ENCODE measurements at places on chromosomes 12 and 14.
A peak's percentile ranks its signal among the peaks of the same experiment; 100 is the strongest.

DNA sequence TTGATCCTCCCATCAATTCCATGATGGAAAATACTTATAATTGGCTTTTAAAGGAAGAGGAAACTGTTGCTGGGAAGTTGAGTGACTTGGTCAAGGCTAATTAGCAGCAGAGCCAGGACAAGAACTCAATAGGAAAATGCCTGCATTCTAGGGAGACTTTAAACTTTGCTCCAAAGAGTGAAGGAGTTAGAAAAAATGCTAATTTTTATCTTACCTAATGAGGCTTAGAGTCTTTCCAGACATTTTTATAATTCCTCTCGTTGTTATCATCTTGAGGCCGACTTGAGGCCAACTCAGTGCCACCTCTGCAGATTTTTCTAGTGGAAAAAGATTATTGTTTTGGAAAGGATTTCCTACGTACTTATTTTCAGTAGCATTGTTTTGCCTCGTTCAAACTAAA, 344.6 kb downstream of the ETNK1 start:
- DNase-seq, result no peak

DNA sequence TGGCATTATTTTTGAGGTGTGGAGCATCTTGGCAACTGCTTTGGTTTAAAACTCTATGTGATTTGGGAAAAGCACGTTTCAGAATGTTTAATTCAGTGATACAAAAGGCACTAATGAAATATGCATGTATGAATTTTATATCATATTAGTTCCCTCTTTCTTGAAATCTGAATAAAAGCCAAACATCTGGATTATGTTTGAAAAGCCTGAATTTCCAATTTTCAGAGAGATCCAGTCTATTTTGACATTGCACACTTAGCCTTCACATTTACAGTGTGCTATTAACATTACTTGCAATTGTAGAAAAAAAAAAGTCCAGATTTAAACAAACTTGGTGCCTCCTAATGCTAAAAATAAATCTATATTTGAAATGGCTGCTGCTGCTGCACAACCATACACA, 219.1 kb upstream of the NPAS3 start:
- DNase-seq, result no peak

GRCh38 chr12:55688716-55689655, 18.7 kb downstream of the ITGA7 start:
- DNase-seq, result no peak

DNA sequence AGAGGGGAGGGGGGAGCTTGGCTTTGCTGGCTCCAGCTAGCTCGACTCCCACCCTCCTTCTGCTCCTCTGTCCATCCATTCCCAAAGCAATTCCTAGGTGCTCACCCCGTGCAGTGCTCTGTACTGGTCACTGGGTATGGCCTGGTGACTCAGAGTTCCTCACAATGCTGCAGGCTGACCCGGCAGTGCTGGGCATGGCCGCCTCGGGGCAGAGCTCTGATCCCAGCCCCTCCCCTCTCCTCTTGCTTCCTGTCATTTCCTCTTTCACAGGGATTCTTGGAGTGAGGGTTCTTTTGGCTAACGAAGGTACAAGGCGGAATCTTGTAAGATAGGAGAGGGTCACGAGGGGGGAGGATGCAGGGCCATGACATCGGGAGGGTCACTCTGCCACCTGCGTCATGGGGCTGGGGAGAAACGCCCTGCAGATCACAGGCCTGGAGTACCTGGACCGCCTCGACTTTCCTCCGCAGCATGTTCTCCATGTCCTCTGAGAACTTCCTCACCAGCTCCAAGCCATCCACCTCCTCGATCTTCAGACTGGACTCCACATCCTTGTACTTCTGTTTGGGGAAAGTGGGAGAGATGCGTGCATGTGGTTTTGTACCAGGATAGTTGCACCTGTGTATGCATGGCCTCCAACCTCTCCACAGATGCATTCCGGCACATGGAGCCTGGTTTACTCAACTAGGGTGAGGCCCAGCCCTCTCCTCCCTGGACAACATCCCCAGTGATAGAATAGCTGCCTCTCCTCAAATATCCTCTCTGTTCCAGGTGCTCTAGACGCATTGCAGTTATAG, 5.7 kb downstream of the CACNA2D4 start:
- no peak for DNase-seq

GRCh38 chr12:128007250-128007649, 259.7 kb upstream of the TMEM132C start:
- no peak for DNase-seq

GRCh38 chr12:52546126-52546525, 6.8 kb downstream of the KRT71 start:
- DNase-seq, result no peak

- DNase-seq, result peak; percentile 38
Observed at GRCh38 chr12:64036414-64036813, 185.7 kb downstream of the KICS2 start.

GRCh38 chr14:95380350-95381042, 60.8 kb upstream of the CLMN start:
- DNase-seq, result no peak

DNA sequence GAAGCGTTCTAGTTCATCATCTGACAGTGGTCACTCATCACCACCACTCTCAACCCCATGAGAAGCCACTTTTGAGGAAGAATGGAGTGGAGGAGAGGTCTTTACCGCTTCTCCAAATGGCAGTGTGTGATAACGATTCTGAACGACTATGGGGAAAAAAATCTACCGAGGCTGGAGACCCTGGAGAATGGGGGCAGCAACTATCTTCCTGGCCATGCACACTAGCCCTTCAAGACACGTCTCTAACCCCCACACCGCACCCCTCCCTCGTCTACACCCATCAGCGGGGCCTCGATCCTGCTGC, 365 bp downstream of the ING4 start:
- DNase-seq, result no peak

GRCh38 chr14:65482757-65483438, 70.4 kb downstream of the FUT8 start:
- DNase-seq, result no peak

DNA sequence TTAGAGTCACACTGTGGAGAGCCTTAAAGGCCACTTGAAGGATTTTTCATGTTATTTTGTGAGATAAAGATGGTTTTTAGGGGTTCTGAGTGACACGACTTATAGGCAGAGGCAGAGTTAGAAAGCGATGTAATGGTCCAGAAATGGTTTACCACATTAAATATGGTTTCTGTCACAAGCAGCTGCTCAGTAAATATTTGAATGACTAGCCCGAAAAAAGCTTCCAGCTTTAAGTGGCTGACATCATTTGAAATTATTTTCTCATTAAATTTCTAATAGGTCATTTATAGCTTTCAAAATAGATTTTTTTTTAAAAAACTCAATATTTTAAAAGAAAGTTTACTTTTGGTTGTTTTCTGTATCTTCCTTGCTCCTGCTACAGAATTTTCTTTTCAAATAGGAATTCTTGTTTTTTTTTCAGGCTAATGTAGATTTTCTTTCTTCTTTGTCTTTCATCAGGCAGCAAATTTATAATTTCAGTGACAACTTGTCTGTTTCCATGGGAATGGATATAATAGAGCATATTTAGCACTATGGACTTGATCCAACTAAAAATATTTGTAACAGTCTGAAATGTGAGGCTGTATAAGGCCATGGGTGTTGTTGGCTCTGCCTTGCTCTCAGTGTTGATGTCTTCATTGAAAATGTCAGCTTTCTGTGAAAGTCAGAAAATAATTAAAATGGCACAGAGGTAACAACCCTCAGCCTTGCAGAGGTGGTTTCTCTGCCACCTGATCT, 700.0 kb downstream of the TMTC2 start:
- no peak for DNase-seq

DNA sequence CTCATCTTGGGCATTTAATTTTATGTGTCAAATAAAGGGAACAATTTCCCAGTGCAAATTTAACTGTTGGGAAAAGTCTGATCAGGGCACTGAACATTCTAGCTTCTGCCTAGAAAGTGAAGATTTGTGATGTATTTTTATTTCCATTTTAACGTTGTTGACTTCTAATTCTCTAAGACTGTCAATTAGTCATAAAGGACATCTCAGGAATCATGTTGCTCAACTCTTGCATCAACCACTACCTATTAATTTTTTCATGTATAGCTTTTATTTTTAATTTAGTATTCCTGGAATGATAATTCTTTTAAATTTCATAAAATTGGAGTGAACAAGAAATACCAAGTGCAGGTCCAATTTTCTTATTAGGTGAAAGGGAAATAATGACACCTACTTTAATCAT, 87.9 kb upstream of the METAP2 start:
- DNase-seq, result no peak

- peak; percentile 25 for DNase-seq
Observed at GRCh38 chr12:12272869-12273268, 6.0 kb upstream of the LRP6 start.

DNA sequence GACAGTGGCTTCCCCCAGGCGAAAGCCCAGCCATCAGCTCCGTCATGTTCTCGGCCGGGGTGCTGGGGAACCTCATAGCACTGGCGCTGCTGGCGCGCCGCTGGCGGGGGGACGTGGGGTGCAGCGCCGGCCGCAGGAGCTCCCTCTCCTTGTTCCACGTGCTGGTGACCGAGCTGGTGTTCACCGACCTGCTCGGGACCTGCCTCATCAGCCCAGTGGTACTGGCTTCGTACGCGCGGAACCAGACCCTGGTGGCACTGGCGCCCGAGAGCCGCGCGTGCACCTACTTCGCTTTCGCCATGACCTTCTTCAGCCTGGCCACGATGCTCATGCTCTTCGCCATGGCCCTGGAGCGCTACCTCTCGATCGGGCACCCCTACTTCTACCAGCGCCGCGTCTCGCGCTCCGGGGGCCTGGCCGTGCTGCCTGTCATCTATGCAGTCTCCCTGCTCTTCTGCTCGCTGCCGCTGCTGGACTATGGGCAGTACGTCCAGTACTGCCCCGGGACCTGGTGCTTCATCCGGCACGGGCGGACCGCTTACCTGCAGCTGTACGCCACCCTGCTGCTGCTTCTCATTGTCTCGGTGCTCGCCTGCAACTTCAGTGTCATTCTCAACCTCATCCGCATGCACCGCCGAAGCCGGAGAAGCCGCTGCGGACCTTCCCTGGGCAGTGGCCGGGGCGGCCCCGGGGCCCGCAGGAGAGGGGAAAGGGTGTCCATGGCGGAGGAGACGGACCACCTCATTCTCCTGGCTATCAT, 663 bp downstream of the PTGER2 start:
- DNase-seq, result no peak

- DNase-seq, result no peak
Observed at GRCh38 chr12:52721838-52722470, 18.6 kb upstream of the KRT77 start.

DNA sequence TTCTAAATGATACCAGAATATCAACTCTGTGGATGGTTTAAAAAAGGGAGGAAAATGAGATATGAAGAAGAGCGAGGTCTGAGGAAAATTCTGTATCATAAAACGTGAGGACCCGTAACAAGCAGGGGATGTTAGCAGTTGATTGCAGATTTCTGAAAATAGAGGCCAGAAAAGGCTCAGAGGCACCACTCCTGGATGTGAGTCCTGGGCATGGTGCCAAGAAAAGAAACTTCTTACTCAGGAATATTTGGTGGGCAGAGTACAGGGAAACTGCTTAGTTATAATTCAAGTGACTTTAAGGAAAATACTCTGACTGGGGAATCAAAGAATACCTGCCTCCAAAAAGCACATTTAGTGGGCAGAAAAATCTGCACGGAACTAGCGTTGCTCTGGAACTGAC, 85.5 kb downstream of the PRICKLE1 start:
- no peak for DNase-seq

DNA sequence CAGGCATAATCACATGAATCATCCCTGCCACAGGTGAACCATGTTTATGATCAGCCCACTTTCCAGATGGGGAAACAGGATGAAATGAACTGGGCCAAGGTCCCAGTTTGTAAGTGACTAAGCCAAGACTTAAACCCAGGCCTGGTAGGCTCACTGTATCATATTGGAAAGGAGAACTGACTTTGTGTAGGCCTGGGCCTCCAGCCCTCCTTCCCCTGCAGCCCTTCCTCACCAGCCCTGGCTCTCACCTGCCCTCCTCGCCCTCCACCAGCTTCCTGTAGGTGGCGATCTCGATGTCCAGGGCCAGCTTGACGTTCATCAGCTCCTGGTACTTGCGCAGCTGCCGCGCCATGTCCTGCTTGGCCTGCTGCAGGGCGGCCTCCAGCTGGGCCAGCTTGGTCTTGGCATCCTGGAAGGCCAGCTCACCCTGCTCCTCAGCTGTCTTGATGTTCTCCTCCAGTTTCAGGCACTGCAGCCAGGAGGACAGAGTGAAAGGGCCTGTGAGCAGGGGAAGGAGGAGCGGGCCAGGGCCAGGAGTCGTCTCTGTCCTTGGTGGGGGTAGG, 19.8 kb downstream of the KRT80 start:
- no peak for DNase-seq

DNA sequence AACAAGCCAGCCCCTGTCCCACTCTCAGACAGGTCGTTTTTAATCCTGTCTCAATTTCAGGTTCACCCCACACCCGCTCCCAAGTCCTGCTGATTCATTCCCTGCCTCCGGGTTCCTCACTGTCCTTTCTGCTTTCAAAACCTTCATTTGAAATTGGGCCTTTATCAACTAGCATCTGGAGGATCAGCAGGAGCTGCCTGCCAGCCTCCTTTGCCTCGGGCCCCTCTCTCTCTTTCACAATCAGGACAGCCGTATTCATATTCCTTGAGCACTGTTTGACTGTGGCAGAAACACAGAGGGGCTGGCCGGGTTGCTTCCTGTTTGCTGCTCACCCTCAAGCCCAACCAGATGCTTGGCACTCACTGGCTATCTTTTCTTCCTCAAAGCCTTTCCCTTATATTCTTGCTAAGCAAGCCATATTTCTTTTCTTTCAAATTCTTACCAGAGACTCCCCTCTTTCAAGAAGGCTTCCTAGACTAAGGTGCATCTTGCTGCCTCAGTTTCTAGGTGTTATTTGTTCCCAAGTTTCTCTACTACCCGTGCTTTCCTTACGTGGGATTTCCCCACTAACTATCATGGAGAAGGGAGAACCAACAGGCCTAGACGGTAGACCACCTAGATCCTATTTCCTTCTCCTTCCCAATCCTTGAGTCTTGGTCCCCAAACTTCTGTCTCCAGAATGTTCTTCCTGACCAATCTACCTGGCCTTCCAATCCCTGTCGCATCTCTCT, 3.0 kb downstream of the GALNT6 start:
- DNase-seq, result no peak

GRCh38 chr14:87264796-87265195, 728.2 kb downstream of the GALC start:
- DNase-seq, result no peak
